ENCODE measurements at places on chromosomes 4 and X. TPM values are rescaled to one million over a fixed set of nuclear protein-coding genes. Genes with fewer than 3 reads are reported as not detected.

GRCh38 chr4:37126051-37126450, 118.5 kb upstream of the NWD2 start:
- no peak for DNase-seq

- DNase-seq, result peak; percentile 34
Observed at GRCh38 chrX:11558972-11559371, 106.7 kb downstream of the ARHGAP6 start.

DNA sequence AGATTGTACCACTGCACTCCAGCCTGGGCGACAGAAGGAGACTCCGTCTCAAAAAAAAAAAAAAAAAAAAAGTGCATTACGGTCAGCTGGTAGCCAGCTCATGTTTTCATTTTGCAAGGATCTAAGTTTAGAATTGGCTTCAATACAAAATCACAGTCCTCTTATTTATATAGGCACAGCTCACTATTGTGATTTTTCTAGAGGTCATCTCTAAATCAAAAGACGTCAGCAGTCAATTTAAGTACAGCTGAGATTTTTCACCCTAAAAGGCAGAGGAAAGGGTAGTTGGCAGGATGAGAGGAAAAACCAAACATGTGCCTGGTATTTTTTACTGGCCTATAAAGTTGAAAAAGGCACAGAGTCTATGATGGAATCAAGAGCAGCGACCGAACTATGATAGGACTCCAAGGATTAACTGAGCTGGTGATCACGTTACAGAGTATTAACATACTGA, 30.8 kb downstream of the ASB5 start:
- DNase-seq, result no peak

DNA sequence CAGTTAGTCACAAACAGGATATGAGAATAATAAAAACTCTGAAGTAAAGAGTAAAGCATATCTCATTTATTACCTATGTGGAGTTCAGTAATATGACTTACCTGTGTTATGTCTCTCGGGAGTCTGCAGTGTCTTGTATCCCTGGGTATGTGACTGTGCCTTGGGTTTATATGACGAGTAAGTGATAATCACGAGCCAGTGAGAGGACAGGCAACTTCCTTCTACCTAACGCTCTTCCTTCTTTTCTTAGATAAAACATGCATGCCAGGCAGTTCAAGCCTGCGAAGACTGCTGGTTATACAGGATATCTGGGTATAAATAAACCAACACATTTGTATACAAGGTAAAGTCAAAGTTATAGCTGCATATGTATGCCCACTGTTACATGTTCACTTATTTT, at the start of gene HPGDS:
TSS of gene HPGDS (minus strand) at position 143 of the 400 bp plus-strand sequence. CDS start 8,207 bp downstream, outside the sequence.
- no peak for DNase-seq

- DNase-seq, result no peak
Observed at GRCh38 chr4:71405791-71406190, 67.0 kb downstream of the SLC4A4 start.

DNA sequence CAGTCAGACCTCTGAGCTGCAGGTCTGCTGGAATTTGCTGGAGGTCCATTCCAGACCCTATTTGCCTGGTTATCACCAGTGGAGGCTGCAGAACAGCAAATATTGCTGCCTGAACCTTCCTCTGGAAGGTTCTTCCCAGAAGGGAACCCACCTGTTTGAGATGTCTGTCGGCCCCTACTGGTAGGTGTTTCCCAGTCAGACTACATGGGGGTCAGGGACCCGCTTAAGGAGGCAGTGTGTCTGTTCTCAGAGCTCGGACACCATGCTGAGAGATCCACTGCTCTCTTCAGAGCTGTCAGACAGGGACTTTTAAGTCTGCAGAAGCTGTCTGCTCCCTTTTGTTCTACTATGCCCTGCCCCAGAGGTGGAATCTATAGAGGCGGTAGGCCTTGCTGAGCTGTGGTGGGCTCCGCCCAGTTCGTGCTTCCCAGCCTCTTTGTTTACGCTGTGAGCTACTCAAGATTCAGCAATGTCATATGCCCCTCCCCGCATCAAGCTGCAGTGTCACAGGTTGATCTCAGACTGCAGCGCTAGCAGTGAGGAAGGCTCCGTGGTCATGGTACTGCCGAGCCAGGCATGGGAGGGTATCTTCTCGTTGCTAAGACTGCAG, 44.1 kb upstream of the KDR start:
- DNase-seq, result peak; percentile 48

GRCh38 chr4:37725718-37726117, 39.5 kb upstream of the RELL1 start:
- no peak for DNase-seq

DNA sequence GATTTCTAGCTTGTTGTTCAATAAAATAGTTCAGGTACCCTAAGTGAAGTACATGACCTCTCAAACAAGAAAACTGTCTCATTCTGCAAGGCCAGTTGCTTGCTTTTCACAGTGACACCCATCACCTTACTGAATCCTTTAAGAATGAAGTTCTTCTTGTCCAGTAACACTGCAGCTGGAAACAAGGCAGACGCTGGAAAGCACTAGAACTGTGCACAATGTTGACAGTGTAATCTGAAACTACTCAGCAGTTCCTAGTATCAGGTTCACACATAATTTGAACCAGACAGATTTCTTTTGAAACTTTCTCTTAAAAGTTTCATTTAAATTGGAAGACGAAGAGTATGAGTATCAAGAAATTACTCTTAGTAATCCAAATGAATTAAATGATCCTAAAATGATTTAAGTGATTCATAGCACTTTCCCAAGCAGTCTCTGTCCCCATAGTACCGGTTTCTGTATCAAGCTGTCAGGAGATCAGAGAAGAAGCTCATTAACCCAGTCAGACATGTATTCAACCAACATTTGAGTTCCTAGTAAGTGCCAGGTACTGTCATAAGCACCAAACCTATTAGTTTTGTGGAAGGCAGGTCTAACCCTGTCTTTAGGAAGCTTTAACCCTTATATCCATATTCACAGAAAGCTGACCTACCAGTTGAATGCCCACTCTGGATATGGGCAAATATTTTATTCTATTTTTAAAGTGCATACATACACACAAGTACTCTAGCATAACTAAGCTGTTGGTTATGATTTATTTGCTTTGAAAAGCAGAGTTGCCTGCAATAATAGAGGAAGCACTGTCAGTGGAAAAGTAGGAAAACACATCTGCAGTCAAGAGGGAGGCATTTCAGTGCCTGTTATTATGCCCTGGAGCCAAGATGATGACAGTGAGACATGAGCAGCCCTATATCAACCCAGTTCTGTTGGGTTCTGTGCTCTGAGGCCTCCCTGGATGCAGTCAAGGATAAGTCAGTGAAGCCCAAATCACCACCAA, 63.6 kb downstream of the PALLD start:
- DNase-seq, result peak; percentile 6

GRCh38 chrX:41671082-41671481, 17.7 kb upstream of the GPR34 start:
- no peak for DNase-seq

EXOC1L gene
- total RNA-seq, result not detected

CYP2U1 gene
- total RNA-seq, result 3.1 TPM

SMARCA1 gene
- total RNA-seq, result 10.1 TPM

RS1 gene
- total RNA-seq, result not detected

ADH1A gene
- total RNA-seq, result not detected

CLTRN gene
- 61.4 TPM for total RNA-seq
